Activated CD4-positive, alpha-beta T cell treated with anti-CD3 and anti-CD28 coated beads for 36 hours (primary cell): ENCODE measurements at places on chromosomes 5 and 9. TPM values are rescaled to one million over a fixed set of nuclear protein-coding genes. Genes with fewer than 3 reads are reported as not detected.

GPX3 gene
- total RNA-seq: not detected

DNA sequence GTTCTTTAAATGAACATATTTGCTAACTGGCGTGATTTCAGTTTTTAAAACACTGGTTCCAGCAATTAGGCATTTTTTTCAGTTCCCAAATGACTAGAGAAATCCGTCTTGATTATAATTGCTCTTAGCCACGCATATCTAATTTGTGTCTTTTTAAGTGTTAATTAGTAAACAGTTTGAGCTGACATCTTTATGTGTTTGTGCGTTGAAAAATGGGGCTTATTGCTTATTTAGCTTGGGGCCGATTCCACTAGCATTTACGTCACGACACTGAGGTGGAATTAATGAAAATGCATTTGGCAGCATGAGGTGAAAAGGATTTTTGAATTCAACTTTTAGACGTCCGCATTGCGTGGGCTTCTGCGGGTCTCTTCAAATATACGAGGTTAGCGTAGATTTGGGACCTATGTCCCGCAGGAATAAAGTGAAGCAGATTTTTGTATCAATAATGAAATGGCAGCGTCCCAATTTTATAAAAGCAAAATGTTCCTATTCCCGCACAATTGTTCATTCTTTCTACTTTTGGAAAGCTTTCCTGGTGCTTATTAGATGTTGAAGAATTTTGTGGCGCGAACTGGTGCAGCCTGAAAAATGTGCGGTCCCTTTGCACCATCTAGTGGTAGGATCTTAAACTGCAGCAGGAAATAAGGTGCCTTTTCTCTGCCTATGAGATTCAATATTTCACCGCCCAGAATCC is 122.7 kb upstream of the LMX1B start:
- peak; percentile 69 for DNase-seq

DNA sequence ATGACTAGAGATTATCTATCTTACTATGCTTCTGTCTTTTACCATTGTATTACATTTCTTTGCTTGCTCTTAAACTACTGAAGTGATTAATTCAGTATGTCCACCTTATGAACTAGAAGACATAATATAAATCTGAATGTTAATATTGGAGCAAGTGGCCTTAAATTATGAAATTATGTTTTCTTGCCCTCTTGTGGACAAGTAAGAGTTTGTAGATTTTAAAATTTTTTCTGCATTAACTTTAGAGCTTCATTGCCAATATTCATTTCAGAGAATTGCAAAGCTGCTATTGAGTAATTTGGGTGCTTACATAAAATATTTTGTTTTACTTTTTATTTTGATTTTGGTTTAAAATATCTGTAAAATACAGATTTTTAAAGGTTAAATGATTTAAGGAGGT is 55.3 kb downstream of the RANBP17 start:
- DNase-seq: no peak

GRCh38 chr5:58795327-58795726 is 212.5 kb downstream of the RAB3C start:
- no peak for DNase-seq

GRCh38 chr5:163498886-163499285 is 6.5 kb upstream of the MAT2B start:
- DNase-seq: no peak

- DNase-seq: no peak
Observed at GRCh38 chr5:55385846-55386245, 78.1 kb downstream of the MTREX start.
